Lung (tissue), 17 donors: ENCODE measurements at places on chromosomes 13 and 19. TPM values are rescaled to one million over a fixed set of nuclear protein-coding genes. Genes with fewer than 3 reads are reported as not detected.

GRCh38 chr13:31043957-31044356, 111.5 kb downstream of the TEX26 start:
- no peak for DNase-seq

DNA sequence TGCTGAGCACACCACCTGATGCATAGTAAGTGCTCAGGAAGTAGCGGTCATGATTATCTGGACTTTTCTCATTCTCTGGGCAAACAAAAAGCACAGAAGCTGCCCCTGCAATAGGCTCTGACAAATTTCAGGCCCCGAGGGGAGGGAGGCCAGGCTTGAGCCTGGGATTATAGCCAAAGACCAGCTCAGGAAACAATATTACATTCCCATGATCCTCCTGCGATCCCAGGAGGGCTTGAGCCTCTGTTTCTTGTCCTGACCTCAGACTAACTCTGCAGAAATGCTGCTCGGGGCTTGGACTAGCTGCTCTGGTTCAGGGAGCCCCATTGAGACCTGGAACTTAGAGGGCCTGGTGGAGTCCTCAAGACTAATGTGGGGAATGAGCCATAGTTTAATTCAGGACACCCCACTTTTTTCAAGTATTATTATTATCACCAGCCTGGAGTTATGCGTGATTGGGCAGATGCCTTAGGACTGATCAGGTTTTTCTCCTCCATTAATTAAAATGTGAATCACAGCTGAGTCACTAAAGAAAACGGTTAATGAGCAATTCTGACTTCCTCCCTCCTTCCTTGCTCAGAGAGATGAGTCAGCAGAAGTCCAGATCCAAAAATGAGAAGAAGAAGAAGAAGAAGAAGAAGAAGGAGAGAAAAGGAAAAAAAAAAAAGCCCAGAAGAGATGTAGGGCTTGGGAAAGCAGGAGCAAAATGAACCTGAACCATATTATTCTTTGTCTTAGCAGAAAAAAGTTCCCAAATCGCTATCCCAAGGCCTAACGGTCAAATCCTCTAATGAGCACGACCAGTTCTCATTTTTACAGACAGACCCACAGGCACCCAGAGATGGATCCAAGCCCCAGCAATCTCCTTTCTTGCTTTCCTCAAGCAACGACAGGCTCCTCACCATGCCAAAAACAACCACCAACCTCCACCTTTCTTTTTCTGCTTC, 107.2 kb downstream of the CACNA1A start:
- DNase-seq = no peak

The LILRA1 gene
- 21.3 TPM for polyA plus RNA-seq

- no peak for DNase-seq
These were observed 1445.4 kb downstream of the EFNB2 start for GRCh38 chr13:105089858-105090643.

The CFAP97D2 gene
- 1.6 TPM for polyA plus RNA-seq

- DNase-seq = no peak
These were observed 137.2 kb downstream of the CYSLTR2 start for GRCh38 chr13:48790966-48791365.

- no peak for DNase-seq
These were observed 1159.8 kb upstream of the MIR17HG start for GRCh38 chr13:90187478-90188350.

- peak; percentile 87 for DNase-seq
These were observed 29.4 kb downstream of the SPC24 start for GRCh38 chr19:11125994-11126685.

The CBLC gene
- 4.0 TPM for polyA plus RNA-seq

- no peak for DNase-seq
These were observed 155.8 kb downstream of the TEX29 start for GRCh38 chr13:111476197-111476596.

DNA sequence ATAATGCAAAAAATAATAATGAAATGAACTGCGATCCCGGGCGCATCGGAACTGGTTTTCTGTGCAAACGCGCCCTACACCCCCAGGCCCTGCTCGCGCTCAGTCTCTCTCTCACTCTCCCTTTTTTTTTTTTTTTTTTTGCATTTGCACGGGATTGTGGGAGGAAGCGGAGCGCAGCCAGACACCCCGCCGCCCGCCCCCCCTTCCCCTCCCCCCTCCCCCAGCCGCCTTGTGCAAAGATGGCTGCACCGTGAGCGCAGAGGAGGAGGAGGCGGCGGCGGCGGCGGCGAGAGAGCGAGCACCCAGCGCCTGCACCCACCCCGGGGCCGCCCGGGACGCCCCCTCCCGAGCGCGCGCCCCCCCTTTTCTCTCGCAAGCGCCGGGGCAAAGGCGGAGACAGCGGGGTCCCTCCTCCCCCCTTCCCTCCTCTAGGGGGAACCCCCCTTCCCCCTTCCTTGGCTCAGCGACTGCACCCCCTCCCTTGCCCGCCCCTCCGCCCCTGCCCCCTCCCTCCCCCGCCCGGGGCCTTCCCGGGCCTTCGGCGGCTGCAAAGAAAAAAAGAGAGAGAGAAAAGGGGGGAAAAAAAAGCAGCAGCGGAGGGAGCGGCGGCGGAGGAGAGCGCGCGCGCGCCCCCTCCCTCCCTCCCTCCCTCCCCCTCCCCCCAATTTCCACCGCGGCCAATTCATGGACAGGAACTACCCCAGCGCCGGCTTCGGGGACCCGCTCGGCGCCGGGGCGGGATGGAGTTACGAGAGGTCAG, at the start of gene PRR12:
Gene PRR12, plus strand, starts transcription at position 212 of the 760 bp plus-strand sequence. Its CDS starts 473 bp downstream, at position 685.
- DNase-seq = peak; percentile 90

DNA sequence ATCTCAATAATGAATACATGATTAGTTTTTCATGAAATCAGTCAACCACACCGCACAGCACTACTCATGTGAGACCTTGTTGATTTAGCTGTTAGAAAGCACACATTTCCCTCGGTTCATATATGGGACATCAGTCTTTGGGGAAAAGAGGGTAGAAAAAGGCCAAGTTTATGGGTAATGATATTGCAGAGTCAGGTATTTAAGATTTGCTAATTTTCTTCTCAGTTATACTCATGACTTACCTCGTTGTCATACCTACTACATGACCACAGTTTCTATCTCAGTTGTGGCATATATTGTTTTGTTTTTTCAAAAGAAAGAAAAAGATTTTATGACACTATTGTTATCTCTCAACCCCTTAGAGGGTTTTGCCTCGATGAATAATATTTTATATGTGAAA, 165.6 kb downstream of the POU4F1 start:
- DNase-seq = no peak
